ENCODE measurements at places on chromosomes 6 and 20.

DNA sequence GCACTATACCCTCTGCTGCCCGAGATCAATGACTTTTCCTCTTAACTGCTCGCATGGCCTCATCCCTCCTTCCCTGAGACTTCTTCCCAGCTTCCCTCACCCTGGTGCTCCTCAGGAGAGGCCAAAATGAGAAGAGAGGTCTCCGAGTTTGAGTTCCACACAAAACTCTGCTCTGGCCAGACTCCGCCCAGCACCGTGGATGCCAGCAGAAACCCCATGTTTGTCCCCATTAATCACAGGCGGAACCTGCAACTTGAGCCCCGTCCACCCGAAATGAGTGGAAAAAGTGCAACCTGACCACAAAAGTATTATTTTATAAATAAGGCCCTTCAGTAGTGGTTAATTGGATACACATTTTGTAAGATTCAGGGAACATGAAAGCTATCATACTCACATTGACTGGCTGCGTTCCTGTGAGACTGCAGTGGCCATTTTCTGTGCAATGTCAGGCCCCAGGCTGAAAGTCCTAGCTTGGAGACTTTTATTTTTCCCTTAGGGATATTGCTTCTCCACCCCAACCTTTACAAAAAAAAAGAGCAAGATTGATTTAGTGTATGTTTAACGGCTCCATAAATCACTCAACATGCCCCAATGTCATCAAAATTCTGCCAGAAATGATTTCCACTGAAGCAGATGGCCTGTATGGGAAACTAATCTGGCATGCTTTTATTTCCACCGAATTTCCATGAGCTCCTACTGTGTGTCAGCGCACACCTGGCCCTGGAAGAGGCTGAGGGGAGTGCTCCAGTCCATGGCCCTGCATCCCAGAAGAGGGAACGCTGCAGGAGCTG, 134.6 kb downstream of the BMP7 start:
- H3K36me3 ChIP-seq = no peaks in the 10 kb centered on the region
- H3K4me1 ChIP-seq = no peaks in the 10 kb centered on the region
- no peak overlapping the region for H3K4me3 ChIP-seq
- no peak for DNase-seq

GRCh38 chr6:25369036-25369432, 89.9 kb downstream of the CARMIL1 start:
- peak overlapping the region; percentile 11 for H3K4me3 ChIP-seq
- peaks cover 49% of the 10 kb centered on the region for H3K4me1 ChIP-seq
- no peak for DNase-seq
- no peaks in the 10 kb centered on the region for H3K27me3 ChIP-seq

DNA sequence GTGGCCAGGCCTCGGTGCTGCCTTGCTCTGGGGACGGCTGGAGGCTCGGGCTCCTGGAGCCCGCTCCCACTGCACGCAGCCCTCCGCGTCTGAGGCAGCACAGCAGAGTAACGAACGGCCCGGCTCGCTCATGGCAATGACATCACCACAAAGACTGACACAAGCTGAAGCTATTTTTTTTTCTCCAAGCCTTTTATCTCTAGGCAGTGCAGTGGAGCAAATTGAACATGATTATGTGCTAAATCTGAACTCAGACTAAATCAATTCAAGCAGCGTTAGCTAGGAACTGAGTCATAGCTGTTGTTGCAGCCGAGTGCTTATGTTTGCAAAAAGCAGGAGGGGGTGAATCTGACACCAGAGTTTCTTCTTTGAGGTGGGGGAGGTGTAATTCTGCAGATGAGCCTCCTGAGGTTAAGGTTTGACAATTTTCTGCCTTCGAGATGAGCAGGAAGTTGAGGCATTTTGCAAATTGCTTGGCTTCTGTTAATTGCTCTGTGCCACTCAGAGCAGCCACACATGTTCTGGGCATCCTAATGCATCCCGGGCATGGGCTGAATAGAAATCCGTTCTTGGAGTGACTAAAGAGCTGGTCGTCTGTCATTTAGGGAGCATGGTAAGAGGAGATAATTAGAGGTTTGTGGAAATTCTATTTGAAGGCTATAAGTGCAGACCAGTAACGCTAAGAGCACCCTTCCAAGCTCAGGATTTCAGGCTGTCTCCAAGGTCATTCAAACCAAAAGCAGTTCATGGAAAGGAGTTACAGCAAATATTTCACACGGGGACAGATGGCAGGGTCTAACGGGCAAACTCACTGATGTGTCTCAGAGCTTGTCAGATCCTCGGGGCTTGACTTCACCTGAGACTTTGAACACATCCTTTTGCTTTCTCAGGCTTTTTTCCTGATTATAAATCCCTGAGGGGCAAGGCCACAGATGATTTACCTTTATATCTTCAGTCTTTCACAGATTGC, 155.1 kb upstream of the ENPP5 start:
- H3K4me1 ChIP-seq = no peaks in the 10 kb centered on the region
- no peak for DNase-seq
- H3K36me3 ChIP-seq = no peaks in the 10 kb centered on the region
- no peak overlapping the region for H3K4me3 ChIP-seq

DNA sequence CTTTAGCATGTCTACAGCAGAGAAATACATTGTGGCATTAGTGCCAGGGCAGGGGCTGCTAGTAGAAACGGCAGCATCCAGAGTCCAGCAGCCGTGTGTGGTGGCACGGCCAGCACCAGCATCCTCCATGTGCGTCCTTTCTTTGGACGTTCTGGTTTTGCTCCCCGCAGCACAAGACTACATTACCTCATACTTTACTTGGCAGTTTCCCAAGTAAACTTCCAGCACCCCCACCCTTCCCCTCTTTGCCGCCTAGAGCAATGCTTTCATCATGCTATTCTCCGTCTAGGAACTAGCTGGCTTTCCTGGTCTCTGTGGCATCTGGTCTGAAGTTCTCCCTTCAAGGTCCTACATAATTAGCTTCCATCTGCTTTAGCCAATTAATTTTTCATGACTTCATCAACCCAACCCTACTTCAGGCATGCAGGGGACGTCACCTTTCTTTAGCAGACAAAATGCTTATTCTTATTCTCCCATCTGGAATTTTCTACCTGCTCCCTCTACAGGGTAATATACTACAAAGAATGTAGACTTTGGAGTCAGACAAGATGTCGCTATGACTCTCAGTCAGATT, 67.6 kb downstream of the BLOC1S5 start:
- H3K27ac ChIP-seq = no peak overlapping the region
- no peaks in the 10 kb centered on the region for H3K27me3 ChIP-seq
- DNase-seq = no peak
- H3K36me3 ChIP-seq = no peaks in the 10 kb centered on the region
- H3K4me1 ChIP-seq = no peaks in the 10 kb centered on the region

- H3K27ac ChIP-seq = peak overlapping the region; percentile 98
- H3K4me1 ChIP-seq = peaks cover 9% of the 10 kb centered on the region
- no peaks in the 10 kb centered on the region for H3K27me3 ChIP-seq
- H3K36me3 ChIP-seq = peaks cover 4% of the 10 kb centered on the region
Measured at GRCh38 chr6:11380969-11381744, 148.7 kb upstream of the NEDD9 start.

DNA sequence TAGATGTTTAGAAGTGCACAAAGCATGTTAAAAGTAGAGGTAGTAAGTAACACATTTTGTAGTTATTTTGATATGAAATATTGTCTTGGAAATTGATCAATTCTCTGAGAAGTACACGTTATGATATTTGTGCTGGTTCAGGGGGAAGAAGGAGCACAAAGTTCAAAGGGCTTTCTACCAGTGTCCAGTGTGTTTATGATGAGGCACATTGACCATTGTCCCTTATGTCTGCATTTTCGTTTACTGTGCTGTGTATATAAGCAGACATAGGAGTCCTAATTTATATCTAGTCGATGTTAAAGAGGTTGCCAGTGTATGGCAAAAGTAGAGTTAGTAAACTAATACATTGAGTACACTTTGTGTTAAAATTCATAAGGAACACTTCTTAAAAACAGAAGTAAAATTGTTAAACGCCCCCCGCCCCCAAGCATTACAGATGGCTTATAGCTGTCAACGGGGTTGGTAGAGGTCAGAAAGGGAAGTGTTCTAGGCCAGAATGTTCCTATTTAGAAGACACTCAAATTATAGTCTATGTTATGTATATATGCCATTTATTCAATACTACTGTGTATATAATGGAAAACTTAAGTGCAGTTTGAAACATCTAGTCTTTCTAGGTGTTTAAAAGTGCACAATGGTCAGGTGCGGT, 13.3 kb upstream of the HMGN4 start:
- H3K27ac ChIP-seq = no peak overlapping the region
- H3K4me3 ChIP-seq = no peak overlapping the region
- DNase-seq = no peak
- no peaks in the 10 kb centered on the region for H3K36me3 ChIP-seq
- peaks cover 8% of the 10 kb centered on the region for H3K4me1 ChIP-seq

GRCh38 chr6:12803486-12803885, 86.9 kb downstream of the PHACTR1 start:
- DNase-seq = no peak
- no peak overlapping the region for H3K27ac ChIP-seq
- no peaks in the 10 kb centered on the region for H3K27me3 ChIP-seq

DNA sequence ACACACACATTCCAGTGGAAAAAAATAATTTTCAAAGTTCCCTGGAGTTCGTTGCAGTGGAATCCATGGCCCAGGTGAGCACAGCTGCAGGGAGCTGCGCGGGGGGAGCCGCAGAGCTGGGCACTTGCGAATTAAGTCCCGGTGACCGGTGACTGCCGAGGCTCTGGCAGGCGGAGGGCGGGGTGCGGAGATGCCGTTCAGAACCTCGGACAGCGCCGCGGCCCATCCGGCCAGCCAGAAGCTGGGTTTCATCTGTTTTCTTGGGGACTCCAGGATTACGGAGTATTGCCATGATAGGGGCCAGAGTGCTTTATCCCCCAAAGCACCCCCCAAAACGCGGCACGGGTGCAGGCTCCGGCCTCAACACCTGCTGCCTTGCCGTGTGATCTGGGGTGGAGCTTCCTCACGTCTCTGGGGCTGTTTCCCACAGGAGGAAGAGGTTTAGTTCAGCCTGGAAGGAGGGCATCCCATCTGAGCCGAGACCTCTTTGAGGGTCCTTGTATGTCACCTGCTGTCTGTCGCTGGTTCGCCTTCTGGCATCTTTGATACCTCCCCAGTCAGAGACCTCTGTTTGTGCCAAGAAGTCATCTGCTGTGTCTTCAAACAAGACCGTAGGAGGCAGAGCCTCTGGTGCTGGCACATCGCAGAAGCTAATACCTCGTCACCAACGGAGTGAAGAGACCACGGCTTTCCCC, 99.4 kb downstream of the YTHDF1 start:
- H3K4me3 ChIP-seq = no peak overlapping the region
- DNase-seq = no peak
- H3K27ac ChIP-seq = no peak overlapping the region
- peaks cover 28% of the 10 kb centered on the region for H3K27me3 ChIP-seq

- H3K36me3 ChIP-seq = peaks cover 55% of the 10 kb centered on the region
- H3K27me3 ChIP-seq = no peaks in the 10 kb centered on the region
- H3K27ac ChIP-seq = no peak overlapping the region
- no peaks in the 10 kb centered on the region for H3K4me1 ChIP-seq
Measured at GRCh38 chr20:25290646-25291431, 43.0 kb downstream of the PYGB start.

GRCh38 chr6:30722280-30723112, 2.3 kb downstream of the TUBB start:
- peak overlapping the region; percentile 79 for H3K27ac ChIP-seq
- H3K36me3 ChIP-seq = peaks cover 33% of the 10 kb centered on the region
- peaks cover 5% of the 10 kb centered on the region for H3K4me1 ChIP-seq
- DNase-seq = no peak

DNA sequence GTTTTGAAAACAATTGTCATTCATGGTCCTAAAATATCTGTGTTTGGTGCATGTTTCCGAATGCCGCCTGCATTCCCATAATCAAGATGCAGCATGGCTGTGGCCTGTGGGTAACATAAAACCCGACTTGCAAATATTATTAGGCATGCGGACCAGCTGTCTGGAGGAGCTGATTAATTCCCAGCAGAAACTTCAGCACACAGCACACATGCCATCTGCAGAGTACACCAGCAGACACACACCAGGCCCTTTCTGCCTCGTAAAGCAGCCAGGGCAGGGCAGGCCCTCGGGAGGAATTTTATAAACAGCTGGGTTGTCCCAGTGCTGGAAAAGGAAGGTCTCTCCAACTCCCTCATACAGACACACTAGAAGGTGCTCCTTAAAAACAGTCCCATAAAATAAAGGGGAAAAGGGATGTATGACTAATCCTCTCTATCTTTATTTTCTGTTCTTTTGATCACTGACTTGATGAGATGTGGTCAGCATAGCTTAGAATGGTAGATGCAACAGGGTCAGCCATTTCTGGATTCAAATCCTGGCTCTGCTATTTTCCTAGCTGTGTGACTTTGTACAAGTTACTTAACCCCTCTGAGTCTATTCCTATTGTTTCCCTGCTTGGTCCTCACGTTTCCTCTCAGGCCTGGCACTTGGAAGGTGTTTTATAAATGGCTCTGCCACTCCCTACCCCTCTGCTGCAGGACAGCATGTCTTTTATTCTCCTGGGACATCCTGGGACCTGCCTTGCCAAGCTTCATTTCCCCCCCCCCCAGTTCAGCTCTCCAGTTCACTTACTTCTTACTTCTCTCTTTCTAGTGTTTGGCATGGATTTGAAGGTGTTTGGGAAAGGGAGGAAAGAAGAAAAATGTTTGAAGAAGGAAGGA, 85.9 kb upstream of the TRAF3IP2 start:
- no peak overlapping the region for H3K27ac ChIP-seq
- H3K27me3 ChIP-seq = no peaks in the 10 kb centered on the region
- H3K4me3 ChIP-seq = no peak overlapping the region
- DNase-seq = no peak

DNA sequence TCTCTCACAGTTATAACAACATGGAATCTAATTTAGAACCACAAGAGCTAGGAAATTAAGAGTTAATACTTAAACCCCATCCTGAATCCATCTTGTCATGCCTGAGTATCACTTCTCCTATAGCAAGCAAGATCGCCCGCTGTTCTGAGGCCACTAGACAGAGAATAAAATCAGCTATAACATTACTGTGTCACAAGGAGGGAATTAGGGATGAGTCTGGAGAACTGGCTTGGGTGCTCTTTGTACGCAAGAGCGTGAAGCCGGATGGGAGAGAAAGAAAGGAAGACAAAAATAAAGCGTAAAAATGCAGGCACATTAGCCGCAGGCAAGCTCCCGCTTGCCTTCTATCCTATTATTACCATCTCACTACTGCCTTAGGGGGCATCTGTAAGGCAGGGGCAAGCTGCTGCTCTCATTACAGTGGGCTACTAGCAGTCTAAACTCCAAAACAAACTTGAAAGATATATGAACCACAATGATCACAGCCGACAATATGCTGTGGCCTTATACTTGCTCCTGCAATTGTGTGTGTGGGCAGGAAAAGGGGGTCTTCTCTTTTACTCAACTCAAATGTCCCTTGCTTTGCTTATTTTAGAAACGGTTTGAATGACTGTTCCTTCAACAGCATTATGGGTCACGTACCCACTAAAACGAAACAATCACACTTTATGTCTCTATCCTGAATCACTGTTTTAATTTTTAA, 81.9 kb downstream of the GJA10 start:
- peaks cover 2% of the 10 kb centered on the region for H3K4me1 ChIP-seq
- H3K36me3 ChIP-seq = no peaks in the 10 kb centered on the region
- H3K27ac ChIP-seq = peak overlapping the region; percentile 45
- no peaks in the 10 kb centered on the region for H3K27me3 ChIP-seq
- no peak for DNase-seq
